Aorta (tissue), 5 donors: ENCODE measurements at places on chromosomes 3 and 15.

DNA sequence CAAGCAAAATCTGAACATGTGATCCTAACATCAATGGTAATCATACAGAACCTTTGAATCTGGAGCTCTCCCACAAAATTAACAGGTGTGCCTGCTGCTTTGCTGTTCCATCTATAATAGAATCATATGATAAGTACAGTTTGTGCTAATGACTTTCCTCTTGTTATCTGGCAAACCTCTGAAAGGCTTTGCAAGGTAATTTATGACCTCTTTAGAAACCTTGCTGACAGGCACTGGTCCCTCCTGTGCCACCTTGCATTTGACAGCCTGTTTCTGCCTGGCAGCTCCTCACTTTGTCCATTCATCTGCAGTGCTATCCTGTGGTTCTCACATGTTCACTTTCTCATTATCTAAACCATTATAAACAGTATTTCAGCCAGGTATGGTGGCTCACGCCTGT lies 10.2 kb upstream of the HTR3C start:
- no peak for DNase-seq

DNA sequence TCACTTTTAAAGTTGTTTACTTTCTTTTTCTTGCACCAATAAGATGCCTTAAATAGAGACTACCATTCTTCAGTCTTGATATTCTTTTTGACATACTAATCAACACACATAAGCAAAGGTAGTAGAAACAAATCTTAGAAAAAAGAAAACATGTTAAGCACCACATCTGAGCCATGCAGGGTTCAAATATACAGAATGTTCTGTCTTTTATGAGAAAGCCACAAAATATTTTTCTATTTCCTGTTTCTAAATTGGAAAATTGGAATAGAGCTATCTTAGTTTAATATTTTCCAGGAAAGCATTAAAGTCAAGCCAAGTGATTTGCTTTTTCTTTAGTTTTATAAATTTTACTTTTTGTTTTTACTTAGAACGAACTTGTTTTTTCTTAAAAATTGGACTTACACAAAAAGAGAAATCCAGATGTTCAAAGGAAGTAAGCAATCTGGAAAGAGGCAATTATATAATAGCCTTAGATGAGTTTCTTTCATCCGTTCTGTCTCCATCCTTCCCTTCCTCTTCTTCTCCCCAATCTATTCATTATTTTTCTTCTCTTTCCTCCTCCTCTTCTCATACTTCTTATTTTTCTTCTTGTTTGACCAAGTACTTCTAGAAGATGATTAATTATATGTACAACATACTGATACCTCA lies 731.7 kb downstream of the SQOR start:
- DNase-seq = no peak

- no peak for DNase-seq
Measured at GRCh38 chr3:51966922-51967383, 301 bp downstream of the PCBP4 start.

- no peak for DNase-seq
Measured at GRCh38 chr15:42083605-42083908, 10.8 kb downstream of the PLA2G4D start.

GRCh38 chr15:77001351-77001750 lies 6.4 kb downstream of the PSTPIP1 start:
- peak; percentile 66 for DNase-seq

DNA sequence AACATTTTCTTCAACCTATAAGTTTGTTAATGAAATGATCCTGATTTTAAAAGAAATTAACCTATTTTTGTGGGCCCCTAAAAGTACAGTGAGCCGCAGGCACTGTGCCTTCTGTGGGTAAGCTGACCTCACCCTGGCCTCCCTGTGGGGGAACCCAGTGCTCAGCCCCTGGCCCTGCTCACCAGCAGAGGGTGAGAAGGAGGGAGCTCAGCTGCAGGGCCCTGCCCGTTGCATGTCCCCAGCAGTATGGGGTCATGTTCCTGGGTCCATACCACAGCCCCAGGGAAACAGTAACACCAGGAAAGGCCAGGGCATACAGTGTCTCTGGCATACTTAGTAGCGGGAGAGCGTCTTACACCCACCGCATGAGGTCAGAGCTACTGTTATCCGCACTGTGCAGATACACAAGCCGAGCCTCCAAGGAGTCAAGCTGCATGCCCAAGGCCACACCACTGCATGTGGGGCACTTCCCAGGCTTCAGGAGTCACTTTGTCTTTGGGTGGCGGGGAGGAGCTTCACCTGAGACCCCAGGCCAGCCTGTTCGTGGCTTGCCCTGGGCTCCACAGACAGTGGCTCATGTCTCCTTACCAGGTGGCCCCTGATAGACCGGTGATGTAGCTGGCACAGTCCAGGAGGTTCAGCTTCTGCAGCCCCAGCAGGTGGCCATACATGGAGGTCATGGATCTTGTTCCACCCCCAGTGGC lies 22.6 kb upstream of the EHD4 start:
- DNase-seq = peak; percentile 46

- DNase-seq = no peak
Measured at GRCh38 chr3:6746443-6746842, 114.5 kb upstream of the GRM7 start.

DNA sequence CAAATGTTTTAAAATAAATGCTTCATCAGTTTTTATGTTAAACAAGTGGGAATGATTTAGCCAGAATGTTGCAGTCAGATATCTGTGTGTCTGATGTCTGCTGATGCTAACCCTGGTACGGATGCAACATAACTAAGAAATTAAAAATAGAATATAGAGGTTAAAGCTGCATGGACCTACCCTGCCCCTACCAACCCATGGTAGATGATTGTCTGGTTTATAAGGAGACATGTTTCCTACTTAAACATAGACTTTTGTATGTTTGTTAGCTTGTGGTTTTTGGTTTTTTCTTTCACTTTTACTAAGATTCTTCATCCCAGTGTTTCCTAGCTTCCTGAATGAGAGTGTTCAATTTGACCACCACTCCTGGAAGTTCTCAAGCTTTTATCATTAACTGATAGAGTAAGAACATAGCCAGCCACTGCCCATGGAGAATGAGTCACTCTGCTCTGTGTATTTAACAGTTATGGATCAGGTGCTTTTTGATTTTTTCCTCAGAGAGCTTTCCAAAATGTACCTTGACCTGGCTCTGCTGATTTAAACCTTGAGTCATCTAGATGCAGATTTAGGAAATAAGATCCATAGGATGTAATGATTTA lies 70.7 kb upstream of the VEPH1 start:
- DNase-seq = no peak

- DNase-seq = peak; percentile 76
Measured at GRCh38 chr3:169660709-169661360, 2.7 kb downstream of the MECOM start.

GRCh38 chr3:47404431-47404876 lies 23.6 kb downstream of the PTPN23 start:
- DNase-seq = peak; percentile 61

DNA sequence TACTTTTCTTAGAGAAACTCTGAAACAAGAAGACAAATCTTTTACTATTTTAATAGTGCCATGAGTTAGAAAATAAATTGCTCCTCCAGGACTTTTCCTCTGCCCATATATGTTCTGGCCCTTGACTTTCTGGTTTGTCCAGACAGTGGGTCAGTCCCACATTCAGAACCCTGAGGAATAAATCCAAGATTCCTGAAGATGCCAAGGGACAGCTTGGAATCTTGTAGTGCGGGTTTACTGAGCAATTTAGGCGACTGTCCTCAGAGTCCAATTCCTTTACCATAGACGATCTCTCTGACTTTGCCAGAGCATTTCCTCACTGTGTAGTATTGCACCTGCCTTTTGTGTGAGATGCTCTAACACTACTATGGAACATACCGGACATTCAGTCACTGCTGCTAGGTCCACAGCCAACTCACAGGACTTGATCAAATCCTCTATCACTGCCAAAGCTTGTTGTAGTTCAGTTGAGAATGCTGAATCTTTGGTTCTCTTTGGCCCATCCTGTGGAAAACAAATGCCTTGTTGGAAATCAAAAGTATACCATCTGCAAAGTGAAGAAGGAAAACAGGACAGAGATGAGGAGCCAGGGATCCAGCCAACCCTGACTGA lies 37.4 kb upstream of the B3GNT5 start:
- no peak for DNase-seq

- no peak for DNase-seq
Measured at GRCh38 chr15:87527416-87527815, 729.1 kb downstream of the NTRK3 start.

GRCh38 chr15:51801391-51801835 lies 28.0 kb upstream of the TMOD3 start:
- no peak for DNase-seq

GRCh38 chr3:175240921-175241320 lies 381.8 kb downstream of the NAALADL2 start:
- DNase-seq = no peak

GRCh38 chr3:193742628-193743027 lies 149.6 kb downstream of the OPA1 start:
- DNase-seq = no peak

DNA sequence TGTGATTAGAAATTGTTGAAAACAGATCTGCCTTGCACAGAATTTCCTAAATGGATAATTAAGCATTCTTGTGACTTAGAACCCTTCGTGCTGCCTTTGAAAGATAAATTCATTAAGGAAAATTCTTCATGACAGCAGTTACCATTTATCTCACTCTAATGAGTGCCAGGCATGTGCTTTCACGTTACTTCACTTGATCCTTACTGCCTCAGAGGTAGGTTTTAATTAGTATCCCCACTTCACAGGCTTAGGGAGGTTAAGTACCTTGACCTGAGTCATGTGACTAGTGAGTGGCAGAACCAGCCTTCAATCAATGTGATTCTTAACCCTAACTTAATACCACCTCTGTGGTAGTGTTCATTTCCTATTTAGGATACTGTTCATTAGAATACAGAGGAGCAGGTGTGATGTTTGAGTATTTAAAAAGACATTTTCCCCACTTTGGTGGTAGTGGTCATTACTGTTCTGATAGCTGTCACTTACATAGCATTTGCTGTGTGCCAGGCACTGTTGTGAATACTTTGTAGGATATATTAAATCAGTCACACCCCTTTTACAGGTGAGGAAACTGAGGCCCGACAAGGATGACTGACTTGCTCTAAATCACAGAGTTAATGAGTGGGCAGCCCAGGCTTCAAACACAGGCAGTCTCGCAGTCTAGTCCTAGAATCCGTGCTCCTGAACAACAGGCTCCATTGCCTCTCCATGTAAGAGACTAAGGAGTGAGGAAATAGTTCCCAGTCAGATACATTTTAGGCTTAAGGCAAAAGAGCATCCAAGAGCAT lies 57.9 kb downstream of the RLBP1 start:
- no peak for DNase-seq

DNA sequence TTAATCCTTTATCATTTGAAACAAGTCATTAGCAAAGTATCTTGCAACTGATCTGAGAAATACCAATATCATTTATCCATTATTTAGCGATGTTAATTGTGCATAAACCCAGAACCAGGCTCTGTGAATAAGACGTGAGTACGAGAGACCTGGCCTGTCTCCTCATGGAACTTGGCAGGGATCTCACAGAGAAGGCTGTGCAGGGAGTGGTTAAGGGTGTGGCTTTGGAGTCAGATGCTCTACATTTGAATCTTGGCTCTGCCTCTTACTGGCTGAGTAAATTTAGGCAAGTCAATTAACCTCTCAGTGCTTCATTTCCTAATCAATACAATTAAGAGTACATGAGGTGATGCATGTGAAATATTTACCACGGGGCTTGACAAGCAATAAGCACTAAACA lies 39.9 kb upstream of the TBL1XR1 start:
- DNase-seq = no peak

- DNase-seq = no peak
Measured at GRCh38 chr3:72628065-72628464, 220.2 kb downstream of the SHQ1 start.

DNA sequence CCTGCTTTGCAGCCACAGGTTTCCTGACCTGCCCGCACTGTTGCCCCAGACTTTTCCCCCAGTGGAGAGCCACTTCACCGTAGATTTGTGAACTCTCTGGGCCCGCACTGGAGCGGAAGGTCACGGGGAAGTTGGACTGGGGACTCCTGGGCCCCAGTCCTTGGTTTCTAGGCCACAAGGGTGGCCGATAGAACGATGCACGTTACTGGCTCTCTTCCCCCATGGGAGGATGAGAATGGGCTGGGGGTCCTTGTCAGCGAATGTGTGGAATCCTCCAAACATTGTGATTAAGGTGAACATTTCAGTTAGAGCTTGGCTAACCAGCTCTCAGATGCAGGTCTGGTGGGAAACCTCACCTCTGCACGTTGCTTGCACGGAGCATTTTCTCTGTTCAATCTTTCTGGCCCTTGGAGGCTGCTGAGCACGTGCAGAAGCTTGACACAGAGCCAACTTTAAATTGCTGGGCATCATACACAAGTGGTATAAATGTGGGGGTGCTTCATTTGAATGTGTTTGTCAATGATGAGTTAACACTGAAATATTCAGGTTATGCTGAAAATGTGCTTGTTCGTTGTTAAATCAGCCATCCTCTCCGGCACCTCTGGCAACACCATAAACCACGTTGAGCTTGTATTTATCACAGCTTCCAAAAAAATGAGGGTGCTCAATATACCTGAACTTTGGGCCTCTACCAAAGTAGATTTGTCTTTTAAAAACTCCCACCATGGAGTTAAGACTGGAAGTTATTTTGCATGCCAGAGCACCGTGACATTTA lies 976 bp downstream of the DIS3L start:
- no peak for DNase-seq

DNA sequence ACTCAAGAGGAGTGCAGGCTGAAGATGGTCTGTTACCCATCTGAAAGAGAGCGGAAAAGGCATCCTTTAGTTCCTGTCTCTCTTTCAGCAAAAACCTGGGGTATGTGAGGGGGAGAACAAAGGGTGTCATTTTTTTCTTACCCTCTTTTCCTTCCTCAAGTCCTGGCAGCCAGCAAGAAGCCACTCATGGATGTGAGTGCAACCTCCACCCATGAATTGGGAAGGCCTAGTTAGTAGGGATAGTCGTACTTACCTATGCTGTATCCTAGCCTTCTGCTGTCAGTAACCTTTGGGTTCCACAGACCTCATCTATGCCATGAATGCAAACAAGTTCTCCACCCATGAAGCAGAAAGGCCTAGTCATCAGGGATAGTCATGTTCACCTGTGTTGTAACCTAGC lies 472.8 kb downstream of the ZIC1 start:
- DNase-seq = no peak

DNA sequence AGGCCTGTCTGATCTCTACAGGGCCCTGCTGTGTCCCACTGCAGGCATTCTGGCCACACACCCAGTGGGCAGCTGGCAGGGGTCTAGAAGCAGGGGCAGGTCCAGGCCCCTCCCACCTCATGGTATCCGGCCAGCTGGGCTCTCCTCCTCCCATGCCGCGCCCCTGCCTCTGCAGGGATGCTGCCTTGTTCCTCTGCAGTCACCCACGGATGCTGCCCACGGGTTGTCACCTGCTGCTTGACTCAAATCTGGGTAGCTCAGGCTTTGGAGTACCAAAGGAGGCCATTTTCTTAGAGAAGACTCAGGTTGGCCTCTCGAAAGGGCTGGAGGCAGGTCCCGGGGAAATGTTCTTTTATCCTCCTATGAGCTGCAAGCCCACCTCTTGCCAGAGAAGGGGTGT lies 25.0 kb downstream of the EFCAB12 start:
- DNase-seq = no peak
